H54 (cell line): ENCODE measurements at places on chromosomes 3 and 15.

GRCh38 chr3:126151562-126152302 lies 28.7 kb downstream of the ALDH1L1 start:
- no peak for DNase-seq

DNA sequence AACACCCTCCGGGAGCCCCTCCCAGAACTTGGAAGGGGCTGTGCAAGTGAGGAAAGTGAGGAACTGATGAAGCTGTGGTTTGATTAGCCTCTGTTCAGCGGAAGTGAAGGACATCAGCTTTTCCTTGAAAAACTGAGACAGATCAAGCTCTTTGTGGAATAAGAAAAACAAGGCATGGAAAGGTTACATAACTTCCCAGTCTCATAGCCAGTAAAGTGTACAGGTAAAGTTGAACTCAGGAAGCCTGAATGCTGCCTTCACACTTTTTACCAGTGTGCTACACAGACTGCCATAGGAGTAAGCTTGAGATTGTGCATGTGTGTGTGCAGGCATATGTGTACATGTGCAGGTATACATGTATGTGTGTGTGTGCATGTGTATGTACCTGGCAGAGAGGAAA lies 293.2 kb downstream of the FGF12 start:
- no peak for DNase-seq

- no peak for DNase-seq
Observed at GRCh38 chr15:88865498-88866099, 29.7 kb downstream of the HAPLN3 start.

- DNase-seq, result no peak
Observed at GRCh38 chr3:114446600-114446999, 152.8 kb downstream of the TIGIT start.

DNA sequence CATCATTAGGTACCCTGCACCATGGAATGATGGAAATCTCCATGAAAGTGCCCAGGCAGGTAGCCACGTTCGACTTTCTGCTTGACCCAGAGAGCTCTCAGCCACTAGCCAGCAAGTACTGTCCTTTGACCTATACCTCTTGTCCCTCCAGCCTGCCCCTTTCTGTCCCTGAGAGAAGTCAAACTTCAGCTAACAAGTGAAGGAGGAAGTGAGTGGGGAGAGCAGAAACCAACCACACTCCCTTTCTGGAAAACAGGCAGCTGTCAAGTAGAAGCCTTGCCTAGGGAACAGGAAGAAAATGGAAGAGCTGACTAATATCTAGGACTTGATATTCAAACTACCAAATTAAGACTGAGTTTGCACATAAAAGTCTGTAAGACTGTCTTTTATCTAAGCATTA lies 30.3 kb upstream of the FSTL1 start:
- no peak for DNase-seq

GRCh38 chr3:11197484-11197883 lies 43.2 kb downstream of the HRH1 start:
- no peak for DNase-seq

- no peak for DNase-seq
Observed at GRCh38 chr3:6416049-6416661, 444.8 kb upstream of the GRM7 start.

DNA sequence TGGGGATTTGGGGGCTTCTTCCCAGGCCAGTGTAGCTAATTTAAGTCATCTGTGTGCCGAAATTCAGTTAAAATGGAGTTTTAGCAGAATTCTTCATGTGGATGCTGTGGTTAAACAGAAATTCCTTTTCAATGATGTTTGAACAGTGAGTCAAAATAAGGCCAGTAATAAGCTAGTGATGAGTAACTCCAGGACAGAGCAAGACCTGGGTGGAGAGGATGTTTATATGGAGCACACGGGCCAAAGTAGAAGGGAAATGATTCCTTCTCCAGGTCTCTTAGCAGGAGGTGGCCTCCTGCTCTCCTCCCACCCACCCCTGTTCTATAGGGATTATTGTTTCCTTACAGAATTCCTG lies 31.9 kb upstream of the UACA start:
- peak; percentile 55 for DNase-seq

DNA sequence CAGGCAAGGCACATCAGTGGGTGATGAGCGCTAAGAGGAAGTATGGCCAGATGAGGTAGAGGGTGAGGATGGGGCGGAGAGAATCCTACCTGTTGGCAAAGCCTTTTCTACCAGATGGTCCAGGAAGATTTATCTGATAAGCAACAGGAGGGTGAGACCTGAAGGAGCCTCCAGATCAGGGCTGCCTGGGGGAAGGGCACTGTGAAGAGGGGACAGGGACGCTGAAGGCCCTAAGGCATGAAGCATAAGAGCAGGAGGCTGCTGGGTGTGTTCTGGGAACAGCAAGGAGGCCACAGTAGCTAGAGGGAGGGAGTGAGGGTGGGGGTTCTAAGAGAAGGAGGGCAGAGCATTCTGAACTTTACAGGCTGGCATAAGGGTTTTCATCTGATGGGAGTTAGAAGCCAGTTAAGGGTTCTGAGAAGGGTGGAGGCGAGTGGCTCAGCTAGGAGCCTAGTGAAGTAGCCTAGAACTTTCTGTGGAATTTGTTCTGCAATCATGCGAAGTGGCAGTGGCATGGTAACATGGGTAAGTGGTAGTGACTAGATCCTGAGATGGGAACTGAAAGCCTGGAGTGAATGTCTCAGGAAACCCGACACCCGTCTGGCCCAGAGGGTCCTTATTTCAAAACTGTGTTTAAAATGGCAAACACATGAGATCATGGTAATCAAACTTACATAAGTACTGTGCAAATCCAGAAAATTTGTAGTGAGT lies 29.9 kb downstream of the CGNL1 start:
- DNase-seq, result no peak

DNA sequence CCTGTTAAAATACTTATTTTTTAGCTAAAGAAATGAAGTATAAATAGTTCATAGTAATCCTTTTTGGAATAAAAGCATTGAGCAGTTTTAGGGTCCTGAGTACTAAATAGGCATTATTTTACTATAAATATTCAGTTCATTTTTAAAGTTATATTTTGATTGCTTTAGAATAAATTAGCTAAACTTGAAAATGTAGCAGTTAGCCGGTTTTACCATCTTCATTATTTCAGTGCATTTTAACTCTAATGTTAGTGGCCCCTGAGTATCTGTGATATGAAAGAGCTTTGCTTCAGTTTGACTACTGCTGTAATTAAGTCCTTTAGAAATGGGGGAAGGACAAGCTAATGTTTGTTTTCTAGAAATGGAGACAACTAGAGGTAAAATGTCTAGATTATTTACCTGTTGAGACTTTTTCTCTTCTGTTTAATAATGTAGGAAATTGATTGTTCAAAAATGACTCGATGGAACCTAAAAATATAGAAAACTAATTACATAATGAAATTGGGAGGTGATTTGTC lies 3.6 kb downstream of the SMC4 start:
- no peak for DNase-seq

DNA sequence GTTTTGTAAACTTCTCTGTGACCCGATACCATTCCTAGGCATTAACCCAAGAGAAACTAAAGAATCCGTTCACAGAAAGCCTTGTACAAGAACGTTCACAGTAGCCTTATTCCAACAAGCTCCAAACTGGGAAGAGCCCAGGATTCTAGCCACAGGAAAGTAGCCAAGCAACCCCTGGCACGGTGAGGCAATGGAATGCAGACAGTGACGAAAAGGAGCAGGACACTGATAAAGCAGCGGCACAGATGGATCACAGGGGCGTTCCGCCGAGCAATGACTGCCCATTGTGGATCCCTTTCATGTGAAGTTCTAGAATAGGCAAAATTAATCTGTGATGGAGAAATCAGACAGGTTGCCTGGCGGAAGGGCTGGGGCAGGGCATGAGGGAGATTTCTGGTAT lies 198.7 kb upstream of the CHRNA7 start:
- DNase-seq, result no peak

GRCh38 chr3:32646761-32647160 lies 38.2 kb upstream of the CNOT10 start:
- DNase-seq, result no peak

DNA sequence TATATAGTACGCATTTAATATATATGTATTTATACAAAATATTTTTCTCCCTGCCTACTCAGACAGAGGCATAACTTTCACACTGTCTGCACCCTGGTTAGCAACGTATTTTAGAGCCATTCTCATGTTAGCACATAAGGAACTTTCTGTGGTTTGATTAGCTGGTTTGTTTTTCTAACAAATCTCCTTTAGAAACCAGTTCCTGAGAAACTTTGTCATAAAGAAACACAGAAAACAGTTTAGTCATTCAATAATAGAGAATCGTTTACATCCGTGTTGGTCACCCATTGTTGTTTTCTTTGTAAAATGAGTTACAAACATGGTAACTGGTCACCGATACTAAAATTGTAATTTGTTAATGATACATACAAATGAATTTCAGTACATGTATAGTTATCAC lies 5.9 kb upstream of the NGRN start:
- no peak for DNase-seq

DNA sequence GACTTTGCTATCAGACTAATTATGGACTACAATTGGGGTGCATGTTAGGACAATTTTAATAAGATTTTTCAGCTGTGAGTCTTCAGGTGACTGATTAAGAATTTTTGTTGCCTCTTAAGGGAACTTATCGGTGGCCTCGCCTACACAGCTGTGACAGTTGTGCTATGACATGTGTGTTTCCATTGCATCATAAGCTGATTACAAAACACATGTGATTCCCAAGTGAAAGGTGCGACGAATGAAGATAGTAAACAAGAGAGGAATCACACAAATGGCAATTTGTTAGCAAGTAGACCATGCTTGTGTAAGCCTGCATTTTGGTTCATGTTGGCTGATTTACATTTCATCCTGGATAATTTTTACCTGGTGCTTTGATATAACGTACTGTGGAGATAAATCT lies 8.3 kb downstream of the ROBO2 start:
- DNase-seq, result no peak

DNA sequence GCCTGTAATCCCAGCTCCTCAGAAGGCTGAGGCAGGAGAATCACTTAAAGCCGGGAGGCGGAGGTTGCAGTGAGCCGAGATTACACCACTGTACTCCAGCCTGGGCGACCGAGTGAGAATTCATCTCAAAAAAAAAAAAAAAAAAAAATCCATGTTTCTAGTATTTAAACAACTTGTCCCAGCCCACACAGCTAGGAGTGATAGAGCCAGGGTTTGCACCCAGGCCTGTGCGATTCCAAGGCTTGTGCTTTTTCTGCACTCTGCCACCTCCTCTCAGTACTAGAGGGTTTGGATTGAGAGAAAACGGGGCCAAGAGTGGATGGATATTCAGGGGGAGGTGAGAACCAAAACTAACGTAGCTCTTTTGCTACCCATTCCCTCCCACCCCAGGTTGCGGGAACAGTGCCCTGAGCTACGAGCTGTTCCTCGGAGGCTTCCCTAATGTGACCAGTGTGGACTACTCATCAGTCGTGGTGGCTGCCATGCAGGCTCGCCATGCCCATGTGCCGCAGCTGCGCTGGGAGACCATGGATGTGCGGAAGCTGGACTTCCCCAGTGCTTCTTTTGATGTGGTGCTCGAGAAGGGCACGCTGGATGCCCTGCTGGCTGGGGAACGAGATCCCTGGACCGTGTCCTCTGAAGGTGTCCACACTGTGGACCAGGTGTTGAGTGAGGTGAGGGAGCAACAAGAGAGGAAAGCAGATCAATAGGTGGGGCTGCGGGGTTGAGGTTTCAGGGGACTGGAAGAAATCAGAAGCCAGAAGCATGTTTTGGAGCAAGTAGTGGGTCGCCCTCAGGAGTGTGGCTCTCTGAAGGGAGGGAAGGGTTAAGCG lies 4.1 kb downstream of the CAMK2N2 start:
- DNase-seq, result no peak

DNA sequence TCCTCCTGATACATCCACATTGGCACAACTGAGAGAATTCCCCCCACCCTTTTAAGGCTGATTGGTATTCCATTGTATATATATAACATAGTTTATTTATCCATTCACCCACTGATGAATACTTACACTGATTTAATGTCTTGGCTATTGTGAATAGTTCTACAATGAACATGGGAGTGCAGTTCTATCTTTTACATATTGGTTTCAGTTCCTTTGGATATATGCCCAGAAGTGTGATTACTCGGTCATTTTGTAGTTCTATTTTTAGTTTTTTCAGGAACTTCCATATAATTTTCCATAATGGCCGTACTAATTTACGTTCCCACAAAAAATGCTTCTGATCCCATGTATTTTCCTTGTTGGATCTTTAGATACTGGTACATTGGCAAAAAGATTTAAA lies 135.3 kb downstream of the FMN1 start:
- DNase-seq, result no peak
